ENCODE measurements at places on chromosomes 6 and 20.

DNA sequence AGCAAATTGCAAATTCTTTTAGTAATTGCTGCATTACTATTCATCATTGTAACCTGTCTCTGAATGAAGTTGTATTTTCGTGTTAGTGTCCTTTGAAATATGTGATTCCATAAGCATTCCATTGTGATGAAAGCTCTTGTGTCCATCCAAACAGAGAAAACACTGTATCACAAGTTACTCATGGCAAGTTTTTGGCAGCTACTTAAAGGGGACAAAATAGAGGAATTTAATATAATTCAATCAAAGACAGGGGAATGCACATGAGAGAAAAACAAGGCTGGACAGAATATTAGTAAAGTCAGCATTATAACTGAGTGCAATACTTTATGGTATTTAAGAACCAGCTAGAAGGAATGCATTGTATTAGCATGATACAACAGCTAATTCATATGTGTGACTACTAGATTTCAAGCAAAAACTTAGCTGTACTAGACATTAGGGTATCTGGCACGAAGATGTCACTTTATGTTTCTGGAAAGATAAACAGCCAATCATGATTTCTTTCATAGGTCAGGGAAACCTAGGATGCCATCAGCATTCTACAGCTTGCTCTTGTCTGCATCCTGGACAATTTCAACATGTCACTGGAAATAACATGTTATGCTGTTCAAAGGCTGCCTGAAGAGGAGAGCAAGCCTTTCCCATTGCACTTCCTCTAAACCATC lies 270.6 kb upstream of the MARCKS start:
- no peak for DNase-seq

- DNase-seq: no peak
These were observed 29.3 kb downstream of the SRC start for GRCh38 chr20:37375227-37375626.

DNA sequence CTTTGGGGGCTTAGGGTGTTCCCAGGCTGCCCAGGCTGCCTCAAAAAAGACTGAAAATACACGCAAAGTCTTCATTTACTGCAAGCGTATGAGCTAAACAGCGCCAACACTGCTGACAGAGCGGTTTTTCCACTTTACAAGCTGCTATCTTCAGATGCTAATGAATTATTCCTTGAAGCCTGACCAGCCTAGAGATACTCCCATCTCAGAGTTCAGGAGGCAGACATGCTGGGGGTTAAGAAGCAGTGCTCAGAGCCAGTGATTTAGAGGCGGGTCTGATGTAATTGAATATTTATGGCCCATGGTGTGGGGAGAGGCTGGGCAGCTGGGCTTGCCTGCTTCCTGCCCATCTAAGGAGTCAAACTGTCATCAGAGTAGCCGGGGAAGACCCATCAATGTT lies 241.4 kb downstream of the SLC24A3 start:
- no peak for DNase-seq

DNA sequence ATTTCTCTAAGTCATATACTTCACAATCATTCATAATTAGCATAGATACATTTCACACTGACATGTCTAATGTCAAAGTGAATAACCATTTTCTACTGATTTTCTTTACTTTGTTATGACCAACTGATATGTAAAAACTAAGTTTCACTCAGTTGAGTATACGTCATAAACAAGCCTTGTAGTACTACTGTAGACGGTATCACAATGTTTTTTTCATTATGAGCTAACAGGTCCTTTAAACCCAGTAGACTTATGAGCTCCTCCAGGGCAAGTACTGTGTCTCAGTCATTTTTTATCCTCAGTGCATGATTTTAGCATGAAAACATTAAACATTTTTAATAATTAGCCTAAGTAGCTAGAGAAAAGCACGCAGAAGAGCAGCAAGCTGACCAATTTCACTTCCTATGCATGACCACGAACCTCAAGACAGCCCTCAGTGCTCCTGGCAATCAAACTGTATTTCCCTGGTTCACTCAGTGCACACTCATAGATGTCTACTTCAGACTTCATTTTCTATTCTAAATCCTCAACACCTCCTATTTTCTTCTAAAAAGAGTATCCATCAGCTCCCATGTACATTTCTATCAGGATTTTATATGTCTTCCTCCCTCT lies 32.0 kb upstream of the TFAP2D start:
- DNase-seq: no peak

- no peak for DNase-seq
These were observed 21.6 kb upstream of the TRIM27 start for GRCh38 chr6:28945349-28945748.

GRCh38 chr20:49846206-49846807 lies 33.7 kb downstream of the SLC9A8 start:
- peak; percentile 18 for DNase-seq

GRCh38 chr6:89828988-89829471 lies 650 bp upstream of the CASP8AP2 start:
- DNase-seq: no peak

DNA sequence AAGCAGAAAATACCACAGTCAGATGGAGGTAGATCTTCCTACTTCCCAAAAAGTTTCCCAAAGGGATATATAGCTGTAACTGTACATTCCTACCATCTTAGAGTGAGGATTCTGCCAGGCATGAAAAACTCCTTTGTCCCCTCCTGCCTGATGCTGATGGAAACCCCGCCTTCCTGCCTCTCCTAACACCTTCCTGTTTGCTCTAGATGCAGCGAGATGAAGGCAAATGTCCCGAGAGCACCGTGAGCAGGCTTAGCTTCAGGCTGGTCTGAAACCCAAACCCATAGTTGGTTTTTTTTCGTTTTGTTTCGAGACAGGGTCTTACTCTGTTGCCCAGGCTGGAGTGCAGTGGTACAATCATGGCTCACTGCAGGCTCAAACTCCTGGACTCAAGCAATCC lies 55.6 kb downstream of the MYB start:
- no peak for DNase-seq

DNA sequence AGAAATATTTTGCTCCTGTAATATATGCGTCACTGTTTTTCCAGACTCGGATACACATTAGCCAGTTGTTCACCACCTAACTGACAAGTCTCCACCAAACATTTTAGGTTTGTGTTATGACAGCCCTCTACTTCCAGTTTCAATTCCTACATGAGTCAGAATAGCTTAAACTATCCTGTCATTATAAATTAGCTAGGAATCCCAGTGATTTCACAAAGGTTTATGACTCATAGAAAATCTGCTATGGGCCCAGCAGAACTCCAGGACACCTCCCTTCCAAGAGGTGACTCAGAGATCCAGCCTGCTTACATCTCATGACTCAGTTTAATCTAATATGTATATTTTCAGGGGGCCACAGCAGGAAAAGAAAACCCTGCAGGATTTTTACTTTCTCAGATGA lies 17.4 kb upstream of the PLCB4 start:
- no peak for DNase-seq

DNA sequence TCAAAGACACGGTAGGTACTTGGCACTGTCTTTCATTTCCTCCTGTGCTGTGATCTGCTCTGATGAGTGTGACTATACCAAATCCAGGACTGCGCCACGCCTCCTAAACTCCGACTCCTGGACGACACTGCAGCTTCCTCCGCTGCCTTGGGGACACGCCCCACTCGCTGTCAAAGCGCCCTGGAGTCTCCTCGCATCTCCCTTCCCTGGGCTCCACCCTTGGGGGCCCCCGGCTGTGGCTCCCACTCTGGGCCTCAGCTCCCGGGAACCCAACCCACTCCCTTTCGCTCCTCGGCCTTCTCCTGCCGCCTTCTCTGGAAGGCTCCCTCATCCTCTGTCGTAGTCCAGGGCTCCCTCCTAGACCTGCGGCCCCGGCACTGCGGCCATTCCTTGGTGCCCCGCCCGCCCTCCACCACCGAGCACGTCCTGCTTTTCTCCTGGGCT lies 61.2 kb downstream of the RSPH3 start:
- DNase-seq: no peak

GRCh38 chr6:56172144-56172543 lies 75.2 kb downstream of the COL21A1 start:
- no peak for DNase-seq

DNA sequence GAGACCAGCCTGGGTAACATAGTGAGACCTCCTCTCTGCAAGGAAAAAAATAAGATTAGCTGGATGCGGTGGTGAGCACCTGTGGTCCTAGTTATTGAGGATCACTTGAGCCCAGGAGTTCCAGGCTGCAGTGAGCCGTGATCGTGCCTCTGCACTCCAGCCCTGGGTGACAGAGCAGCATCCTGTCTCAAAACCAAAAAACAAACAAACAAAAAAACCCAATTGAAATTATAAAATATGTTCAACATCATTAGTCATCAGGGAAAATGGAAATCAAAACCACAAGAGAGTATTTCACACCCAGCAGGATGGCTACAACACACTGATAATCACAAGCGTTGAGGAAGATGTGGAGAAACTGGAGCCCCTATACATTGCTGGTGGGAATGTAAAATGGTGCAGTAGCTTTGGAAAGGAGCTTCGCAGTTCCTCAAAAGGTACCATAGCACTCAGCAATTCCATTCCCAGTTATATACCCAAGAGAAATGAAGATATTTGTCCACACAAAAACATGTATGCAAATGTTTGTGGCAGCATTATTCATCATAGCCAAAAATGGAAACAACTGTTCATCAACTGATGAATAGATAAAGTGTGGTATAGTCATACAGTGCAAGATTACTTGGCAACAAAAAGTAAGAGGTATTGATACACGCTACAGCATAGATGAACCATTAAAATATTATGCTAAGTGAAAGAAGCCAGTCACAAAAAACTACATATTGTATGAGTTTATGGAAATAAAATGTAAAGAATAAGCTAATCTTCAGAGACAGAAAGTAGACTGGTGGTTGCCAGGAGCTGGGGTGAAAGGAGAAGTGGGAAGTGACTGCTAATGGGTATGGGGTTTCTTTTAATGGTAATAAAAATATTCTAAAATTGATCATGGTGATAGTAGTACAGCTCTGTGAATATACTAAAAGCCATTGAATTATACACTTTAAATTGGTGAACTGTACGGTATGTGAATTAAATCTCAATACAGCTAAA lies 38.7 kb upstream of the RIPOR2 start:
- DNase-seq: peak; percentile 40

- no peak for DNase-seq
These were observed 113.5 kb downstream of the OGFRL1 start for GRCh38 chr6:71402096-71402495.

DNA sequence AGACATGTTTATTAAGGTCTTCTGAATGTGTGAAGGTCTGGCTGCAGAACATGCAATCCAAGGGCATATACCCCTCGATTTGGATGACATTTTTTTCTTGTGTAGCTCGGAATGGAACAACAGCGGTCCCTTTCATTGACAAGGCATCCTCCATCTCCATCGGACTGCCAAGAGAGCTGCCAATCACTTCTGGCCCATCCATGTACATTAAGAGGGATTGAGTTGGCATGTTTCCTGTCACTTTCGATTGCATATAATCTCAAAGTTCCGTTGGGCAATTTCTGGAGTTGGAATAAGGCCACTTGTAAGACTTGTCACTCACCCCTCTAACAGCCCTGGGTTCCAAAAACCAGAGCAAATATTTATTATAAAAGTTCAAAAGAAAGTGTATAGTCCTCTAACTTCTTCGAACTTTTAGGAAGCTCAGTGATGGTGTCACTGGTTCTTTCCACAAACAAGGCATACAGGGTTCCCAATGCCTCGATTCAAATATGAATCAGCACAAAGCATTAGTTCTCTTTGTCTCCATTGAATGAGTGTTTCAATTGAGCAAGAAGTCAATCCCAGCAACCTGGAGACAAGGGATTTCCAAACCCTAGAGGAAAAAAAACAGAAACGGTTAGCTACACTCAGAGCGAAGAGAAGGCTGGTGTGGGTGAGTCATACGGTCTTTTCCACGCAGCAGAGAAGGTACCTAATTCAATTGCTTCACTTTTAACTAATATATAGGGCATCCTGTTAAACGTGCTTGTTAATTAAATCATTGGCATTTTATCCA lies 10.9 kb downstream of the ZNF217 start:
- no peak for DNase-seq

DNA sequence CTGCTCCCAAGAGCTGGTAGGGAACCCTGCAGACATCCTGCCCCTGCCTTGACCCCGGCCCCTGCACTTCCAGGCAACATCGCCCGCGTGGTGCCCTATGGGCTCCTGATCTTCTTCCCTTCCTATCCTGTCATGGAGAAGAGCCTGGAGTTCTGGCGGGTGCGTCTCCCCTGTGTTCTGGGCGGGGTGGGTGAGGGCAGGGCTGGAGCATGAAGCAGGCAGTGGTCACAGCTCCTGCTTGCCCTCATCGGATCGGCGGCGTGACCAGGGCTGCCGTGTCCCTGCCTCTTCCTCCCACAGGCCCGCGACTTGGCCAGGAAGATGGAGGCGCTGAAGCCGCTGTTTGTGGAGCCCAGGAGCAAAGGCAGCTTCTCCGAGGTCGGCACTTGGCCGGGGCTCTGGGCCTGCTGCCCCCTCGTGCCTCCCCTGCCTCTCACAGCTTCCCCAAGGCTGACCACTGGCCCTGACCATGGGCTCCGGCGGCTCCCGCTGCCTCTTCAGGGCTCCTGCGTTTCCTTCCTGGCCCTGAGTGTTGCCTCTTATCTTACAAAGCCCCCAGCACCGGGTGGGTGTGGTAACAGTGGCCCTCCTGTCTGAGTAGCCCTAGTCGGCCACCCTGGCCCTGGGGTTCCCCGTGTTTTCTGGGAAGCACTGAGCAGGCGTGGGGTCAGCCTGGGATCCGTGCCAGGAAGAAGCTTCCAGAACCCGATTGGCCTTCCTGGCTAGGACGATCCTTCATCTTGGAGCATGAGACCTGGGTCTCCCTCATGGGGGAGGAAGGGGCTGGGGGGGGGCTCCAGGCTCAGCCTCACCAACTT lies 8.0 kb upstream of the TNFRSF6B start:
- DNase-seq: no peak

DNA sequence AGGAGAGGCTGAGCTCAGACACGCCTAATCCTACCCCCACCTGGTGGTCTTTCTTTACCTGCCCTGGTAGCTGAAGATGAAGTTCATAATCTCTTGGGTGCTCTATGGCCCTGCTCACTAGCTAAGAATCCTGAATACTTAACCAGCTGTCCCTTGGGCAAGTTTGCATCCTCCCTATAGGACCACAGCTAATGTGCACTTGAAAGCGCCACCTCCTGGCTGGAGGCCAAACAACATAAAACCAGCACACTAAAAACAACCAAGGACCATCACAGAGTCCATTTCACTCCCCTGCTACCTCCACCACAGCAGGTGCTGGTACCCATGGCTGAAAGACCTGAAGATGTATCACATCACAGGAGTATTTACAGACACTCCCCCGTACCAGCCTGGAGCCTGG lies 155.5 kb upstream of the SLC24A3 start:
- peak; percentile 3 for DNase-seq

- DNase-seq: no peak
These were observed 75.6 kb downstream of the INSM1 start for GRCh38 chr20:20443504-20443903.

GRCh38 chr6:37339741-37340638 lies 13.8 kb upstream of the RNF8 start:
- no peak for DNase-seq

- DNase-seq: no peak
These were observed 76.6 kb upstream of the SNRPB2 start for GRCh38 chr20:16653266-16653665.

- DNase-seq: no peak
These were observed 38.7 kb upstream of the REV3L start for GRCh38 chr6:111521497-111522270.

Data from activated T-cell treated with anti-CD3 and anti-CD28 coated beads for 48 hours (primary cell).